ENCODE measurements at places on chromosomes 4 and X.

DNA sequence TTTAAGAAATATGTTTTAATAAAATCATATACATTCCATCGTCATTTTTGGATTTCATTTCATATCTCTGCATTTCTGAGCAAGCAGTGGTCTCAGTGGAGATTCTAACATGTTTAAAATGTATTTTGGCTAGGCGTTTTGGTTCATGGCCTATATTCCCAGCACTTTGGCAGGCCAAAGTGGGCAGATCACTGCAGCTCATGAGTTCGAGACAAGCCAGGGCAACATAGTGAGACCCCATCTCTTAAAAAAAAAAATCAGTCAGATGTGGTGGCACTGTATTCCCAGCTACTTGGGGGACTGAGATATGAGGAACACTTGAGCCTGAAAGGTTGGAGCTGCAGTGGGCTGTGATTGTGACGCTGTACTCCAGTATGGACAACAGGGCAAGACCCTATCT is 67.5 kb upstream of the RAB33B start:
- no peak for DNase-seq

DNA sequence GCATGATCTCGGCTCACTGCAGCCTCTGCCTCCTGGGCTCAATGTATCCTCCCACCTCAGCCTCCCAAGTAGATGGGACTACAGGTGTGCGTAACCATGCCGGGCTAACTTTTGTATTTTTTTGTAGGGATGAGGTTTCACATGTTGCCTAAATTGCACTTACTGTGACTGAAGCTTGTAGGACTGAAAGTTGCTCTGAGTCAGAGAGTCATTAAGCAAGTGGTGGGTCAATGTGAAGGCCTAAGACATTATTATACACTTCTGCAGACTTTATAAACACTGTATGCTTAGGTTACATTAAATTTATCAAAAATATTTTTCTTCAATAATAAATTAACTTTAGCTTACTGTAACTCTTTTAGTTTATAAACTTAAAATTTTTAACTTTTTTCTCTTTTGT is 170.2 kb downstream of the FAT4 start:
- DNase-seq, result no peak

- peak; percentile 39 for DNase-seq
Measured at GRCh38 chrX:42678133-42678532, 99.8 kb downstream of the PPP1R2C start.

- no peak for DNase-seq
Measured at GRCh38 chr4:169293343-169294176, 22.8 kb upstream of the SH3RF1 start.

DNA sequence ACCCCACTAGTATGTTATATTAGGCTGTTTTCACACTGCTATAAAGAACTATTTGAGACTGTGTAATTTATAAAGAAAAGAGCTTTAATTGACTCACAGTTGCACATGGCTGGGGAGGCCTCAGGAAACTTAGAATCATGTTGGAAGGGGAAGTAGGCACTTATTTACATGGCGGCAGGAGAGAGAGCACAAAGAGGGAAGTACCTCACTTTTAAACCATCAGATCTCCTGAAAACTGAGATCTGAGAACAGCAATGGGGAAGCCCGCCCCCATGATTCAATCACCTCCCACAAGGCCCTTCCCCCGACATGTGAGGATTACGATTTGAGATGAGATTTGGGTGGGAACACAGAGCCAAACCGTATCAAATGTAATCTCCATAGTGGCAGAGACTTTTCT is 45.4 kb upstream of the XK start:
- no peak for DNase-seq

DNA sequence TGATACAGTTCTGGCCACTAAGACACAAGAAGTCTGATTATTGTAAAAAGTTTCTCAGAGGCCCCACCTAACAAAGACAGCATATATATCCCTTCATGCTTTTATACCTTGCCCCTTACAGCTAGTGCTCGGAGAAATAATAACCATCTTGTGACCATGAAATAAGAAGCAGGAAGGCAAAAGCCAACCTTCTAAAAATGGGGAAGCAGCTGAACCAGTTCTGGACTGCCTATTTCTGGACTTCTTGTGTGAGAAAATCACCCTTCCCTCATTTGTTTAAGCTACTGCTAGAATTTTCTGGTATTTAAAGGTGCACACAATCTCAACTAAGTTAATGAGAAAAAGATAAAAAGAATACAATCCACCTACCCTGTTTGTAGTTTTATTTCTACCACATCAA is 87.5 kb downstream of the CNOT6L start:
- no peak for DNase-seq

- no peak for DNase-seq
Measured at GRCh38 chr4:54566608-54567007, 91.1 kb upstream of the KIT start.

- no peak for DNase-seq
Measured at GRCh38 chr4:43425206-43425605, 532.7 kb downstream of the GRXCR1 start.

Measured in fibroblast of villous mesenchyme (primary cell).